ENCODE measurements at places on chromosomes 2 and 18.

DNA sequence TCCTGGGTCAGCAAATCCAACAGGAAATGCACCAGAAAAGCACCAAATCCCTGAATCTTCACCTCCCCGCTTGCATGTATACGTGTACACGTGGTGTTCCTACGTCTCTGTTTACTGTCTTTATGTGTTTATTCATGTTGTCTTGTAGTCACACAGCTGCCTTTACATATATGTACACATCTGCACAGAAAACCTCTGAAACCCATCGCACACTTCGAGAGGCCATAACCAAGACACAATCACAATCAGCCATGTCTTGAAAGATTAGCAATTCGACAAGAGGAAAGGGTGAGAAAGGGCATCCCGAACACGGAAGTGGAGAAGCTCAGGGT, 98.1 kb downstream of the PLB1 start:
- DNase-seq: no peak

- DNase-seq: no peak
Measured at GRCh38 chr18:45838302-45839070, 13.0 kb downstream of the SIGLEC15 start.

- no peak for DNase-seq
Measured at GRCh38 chr2:188227713-188228112, 64.0 kb upstream of the GULP1 start.

GRCh38 chr2:9982248-9982647, 30.8 kb downstream of the GRHL1 start:
- no peak for DNase-seq

- peak; percentile 90 for DNase-seq
Measured at GRCh38 chr2:165008730-165009315, 53.5 kb upstream of the SLC38A11 start.

GRCh38 chr18:13501543-13501887, 224.8 kb downstream of the FAM210A start:
- DNase-seq: no peak

- no peak for DNase-seq
Measured at GRCh38 chr18:71760541-71760940, 783.6 kb downstream of the CBLN2 start.

DNA sequence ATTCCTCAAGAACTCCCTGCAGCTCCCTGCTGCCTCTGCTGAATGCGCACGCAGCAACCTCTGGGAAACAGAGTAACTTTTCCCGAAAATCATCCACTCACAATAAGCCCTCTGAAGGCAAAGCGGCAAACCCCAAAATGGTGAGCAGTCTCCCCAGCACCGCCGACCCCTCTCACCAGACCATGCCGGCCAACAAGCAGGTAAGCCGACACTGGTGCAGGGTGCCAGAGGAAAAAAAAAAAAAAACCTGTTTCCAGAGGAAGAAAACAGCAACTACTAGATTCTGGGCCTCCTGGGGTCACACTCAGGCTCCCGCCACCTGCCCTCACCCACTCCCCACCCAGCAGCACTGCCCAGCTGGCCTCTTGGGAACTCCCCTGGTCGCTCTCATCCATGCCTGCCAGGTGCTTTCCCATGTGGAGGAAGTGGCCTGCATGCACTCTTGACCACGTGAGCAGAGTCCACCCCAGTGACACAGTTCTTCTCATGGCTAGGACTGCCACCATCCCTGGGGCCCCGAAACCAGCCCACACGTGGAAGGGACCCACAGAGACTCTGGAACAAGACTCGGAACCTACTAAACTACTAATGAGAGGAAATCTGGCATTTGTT, 36.9 kb downstream of the KCTD18 start:
- no peak for DNase-seq

DNA sequence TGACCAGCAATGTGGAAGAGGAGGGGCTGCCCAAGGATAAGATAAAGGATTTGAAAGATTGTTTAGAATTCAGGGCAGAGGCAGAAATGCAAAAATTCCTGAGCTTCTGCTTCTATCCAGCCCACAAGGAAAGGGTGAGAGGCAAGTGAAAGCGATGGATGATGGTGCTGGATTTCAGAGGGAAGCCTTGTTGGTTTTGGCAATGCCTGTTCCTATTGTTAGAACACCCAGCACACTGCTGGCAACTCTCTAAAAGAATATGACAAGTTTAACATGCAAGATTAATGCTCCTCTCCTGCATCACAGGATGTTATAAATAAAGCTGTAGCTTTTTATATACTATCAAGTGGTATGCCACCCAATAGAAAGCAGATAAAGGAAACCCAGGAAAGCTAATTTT, 92.6 kb downstream of the ZNF385B start:
- no peak for DNase-seq

- no peak for DNase-seq
Measured at GRCh38 chr18:30093376-30093775, 949.2 kb downstream of the DSC3 start.

DNA sequence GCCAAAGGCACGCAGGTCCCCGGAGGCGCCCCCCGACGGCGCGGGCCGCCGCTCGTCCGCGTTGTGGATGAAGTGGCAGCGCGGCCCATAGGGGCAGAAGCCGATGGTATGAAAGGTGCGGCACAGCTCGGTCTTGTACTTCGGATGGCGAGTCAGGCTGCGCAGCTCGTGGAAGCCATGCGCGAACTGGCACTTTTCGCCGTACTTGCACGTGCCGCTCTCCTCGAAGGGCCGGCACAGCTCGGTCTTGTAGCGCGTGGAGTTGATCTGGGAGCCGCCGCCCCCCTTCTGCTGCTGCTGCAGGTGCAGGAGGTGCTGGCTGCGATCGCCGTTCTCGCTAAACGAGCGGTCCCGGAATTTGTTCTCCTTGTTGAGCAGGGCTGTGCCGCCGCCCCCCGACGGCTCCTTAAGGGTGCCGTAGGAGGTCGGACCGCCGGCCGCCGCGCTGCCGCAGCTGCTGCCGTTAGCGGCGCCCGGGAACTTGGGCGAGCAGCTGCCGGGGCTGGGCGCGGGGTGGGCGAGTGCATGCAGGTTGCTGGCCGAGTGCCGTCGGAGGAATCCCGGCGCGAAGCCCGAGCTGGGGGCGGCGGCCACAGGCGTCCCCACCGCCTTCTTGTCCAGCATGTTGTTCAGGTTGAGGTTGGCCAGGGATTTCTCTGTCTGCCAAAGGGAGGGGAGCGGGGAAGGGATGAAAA, 1.2 kb downstream of the ZFP36L2 start:
- DNase-seq: no peak

DNA sequence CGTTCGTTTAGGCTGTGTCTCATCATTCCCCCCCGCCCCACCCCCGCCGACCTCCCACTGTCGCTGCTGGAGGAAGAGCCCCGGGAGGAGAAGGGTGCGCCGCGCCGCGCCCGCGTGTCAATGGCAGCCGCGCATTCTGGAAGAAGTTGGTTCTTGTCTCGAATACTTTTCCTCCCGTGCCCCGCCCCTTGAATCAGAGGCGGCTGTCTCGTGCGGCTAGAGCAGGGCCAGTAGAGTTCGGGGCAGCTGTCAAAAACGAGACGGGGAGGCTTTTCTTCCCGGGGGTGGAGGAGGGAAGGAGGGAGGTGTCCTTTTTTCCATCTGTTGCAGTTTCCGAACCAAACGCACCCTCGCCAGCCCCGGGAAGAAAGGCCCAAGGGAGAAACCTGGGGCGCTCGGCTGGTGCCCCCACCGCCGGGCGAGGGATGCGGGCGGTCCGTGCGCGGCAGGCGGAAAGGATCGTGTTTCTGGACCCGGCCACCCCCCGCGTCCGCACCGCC, 410 bp upstream of the TGIF1 start:
- peak; percentile 95 for DNase-seq

DNA sequence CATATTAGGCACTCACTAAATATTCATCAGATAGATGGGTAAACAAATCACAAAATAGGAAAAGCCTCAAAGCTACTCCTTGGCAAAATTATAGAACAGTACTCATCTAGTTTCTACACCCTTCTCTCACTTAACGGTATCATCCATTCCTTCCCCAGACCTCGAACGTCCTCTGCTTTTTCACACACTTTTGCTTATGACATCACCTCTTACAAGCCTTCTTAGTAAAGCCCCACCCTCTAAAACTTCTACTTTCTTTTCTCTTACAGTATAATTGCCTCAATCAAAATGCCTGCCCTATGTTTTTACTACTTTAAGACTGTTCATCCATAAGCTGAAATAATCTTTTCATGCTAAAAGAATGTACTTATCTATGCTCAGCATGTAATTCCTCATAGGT, 8.1 kb downstream of the CHN1 start:
- DNase-seq: no peak

DNA sequence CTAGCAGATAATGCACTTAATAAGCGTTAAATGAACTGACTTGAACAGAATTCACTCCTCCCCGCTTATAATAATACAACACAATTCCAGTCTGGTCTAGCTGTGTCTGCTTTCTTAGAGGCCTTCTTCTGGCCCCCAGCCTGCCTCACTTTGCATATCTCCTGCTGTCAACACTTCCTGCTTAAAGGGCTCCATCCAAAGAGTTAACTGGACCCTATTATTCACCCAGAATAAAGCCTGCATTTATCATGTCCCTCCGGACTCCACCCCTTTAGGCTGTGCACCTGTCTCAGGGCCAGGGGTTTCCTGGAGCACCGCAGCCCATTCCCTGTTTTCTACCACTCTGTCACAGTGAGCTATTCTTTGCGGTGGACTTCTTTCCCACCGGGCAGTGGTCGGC, 292.8 kb upstream of the FBXO11 start:
- no peak for DNase-seq

- no peak for DNase-seq
Measured at GRCh38 chr18:9506046-9506792, 30.9 kb downstream of the RALBP1 start.

GRCh38 chr2:56040834-56041233, 117.3 kb upstream of the EFEMP1 start:
- DNase-seq: no peak

GRCh38 chr18:13611601-13612195, 114.7 kb downstream of the FAM210A start:
- no peak for DNase-seq

DNA sequence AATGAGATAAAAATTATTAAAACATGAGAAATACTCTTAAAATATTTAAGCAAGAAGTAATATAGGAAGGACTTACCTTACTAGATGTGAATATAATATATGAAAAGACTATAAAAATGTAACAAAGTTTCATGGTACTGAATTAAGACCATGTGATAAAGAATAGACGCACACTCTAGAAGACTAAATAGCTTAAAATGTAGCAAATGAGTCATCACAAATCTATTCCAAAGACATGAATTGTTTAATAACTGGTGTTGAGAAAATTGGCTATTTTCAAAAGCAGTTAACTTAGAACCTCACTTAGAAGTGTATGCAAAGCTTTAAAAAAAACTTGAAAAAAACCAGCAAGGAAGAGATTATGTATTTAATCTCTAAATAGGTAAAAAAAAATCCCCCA, 64.1 kb downstream of the POLE4 start:
- no peak for DNase-seq

DNA sequence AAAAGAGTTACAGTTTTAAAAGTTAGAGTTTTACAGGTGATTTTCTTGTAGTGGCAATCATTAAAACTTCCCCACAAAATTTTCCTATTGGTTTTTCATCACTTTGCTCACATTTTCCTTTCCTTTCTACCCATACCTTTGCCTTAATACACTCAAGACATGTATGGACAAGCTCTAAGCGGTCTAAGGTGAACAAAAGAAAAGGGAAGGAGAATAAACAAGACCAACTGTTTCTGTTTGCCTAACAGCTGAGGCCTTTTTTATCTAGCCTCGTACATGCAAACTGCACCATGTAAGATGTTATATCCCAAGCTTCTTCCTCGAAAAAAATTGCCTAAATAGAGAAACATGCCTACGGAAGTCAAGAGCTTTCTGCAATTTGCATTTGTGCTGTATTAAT, 33.9 kb upstream of the TBC1D8 start:
- DNase-seq: peak; percentile 67

GRCh38 chr2:220279840-220280239, 652.4 kb downstream of the SLC4A3 start:
- peak; percentile 47 for DNase-seq

GRCh38 chr18:8036551-8036950, 469.4 kb downstream of the PTPRM start:
- DNase-seq: no peak

DNA sequence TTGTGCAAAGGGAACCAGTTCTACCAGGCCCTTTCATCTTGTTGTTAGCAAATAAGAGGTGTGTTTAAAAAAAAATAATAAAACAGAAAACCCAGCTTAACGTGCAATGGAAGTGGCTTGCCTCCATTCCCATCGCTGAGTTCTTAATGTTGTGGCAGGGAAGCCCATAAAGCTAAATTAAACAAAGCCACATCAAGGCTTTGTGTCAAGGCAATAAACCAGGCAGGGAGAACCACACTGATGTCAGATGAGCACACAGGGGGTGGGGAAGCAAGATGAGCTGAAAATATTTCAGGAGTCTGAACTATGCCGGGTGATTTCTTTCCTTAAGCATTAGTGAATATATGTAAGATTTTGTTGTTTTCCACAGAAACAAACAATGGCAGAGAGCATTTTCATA, 73.5 kb downstream of the PHLPP1 start:
- no peak for DNase-seq

DNA sequence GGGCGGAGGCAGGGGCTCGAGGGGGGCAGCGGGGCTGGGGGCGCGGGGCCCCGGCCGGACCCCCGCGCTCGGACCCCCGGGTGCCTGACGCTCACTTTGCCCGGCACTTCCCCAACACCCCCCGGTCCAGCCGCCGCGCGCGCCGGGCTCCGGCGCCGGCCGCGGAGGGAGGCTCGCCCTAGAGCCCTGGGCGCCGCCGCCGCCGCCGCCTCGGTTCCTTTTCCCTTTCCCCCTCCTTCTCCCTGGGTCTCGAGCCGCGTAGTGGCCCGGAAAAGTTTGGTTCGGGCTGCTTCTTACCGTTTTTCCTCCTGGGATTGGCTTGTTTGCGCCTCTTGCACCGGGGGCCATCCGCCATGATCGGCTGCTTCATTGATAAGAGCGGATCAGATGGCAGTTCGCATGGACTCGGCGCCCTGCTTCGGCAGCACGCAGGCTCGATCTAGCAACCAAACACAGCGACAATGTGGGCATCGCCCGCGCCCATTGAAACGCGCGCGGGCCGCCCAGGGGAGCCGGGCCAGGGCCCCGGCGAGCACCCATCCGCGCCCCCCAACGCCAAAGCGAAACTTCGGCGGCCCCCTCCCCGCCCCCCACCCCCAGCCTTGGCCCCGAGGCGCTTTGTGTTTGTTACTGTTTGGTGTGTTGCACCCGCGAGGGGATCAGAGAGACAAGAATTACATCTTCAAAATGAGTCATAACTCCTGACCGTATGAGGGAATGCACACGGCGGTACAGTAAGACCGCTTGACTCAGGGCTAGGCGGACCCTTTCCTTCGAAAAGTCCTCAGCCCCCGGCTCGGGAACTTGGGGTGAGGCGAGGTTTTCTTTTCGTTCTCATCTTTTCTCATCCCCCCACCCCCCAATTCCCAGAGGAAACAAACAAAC, 2.7 kb downstream of the ZEB2 start:
- DNase-seq: peak; percentile 70

GRCh38 chr2:172927641-172928357, 147.8 kb upstream of the MAP3K20 start:
- DNase-seq: no peak

DNA sequence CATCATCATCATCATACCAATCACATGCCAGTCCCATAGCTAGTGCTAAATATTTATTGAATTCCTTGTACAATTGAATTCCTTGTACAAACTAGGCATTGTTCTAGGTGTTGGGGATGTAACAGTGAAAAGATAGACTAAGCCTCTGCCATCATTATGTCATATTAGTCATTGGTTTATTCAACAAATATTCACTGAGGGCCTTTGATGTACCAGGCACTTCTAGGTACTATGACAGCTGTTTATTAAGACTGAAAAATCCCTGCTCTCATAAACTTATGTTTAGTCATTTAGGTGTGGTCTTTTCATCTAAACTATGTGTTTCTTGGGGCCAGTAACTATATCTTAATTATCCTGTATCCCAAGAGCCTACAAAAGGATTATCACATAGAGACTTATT, 412.3 kb upstream of the ETAA1 start:
- DNase-seq: no peak

- DNase-seq: no peak
Measured at GRCh38 chr2:161425728-161426454, 9.8 kb downstream of the TBR1 start.
